Activated CD4-positive, alpha-beta T cell treated with anti-CD3 and anti-CD28 coated beads for 36 hours (primary cell): ENCODE measurements at places on chromosomes 7 and 10. TPM values are rescaled to one million over a fixed set of nuclear protein-coding genes. Genes with fewer than 3 reads are reported as not detected.

The AP1S1 gene
- total RNA-seq, result 33.7 TPM

The SORCS1 gene
- total RNA-seq, result not detected

The TMEM229A gene
- total RNA-seq, result not detected

The TRIM50 gene
- not detected for total RNA-seq

The GSAP gene
- 1.1 TPM for total RNA-seq

The ASB15 gene
- total RNA-seq, result not detected

The PLXNA4 gene
- 0.07 TPM for total RNA-seq

DNA sequence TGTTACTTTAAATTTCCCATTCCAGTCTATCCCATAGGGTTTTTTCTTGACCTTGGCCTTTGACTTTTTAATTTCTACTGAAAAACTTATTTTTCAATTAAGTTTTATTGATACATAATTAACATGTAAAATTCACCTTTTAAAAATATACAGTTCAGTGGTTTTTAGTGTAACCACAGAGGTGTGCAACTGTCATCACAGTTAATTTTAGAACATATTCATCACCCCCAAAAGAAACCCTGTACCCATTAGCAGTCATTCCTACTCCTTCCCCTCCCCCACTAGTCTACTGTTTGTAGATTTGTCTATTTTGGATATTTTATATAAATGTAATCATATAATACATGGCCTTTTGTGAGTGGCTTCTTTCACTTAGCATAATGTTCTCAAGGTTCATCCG lies 96.5 kb upstream of the GJD4 start:
- no peak overlapping the region for H3K27ac ChIP-seq
- H3K27me3 ChIP-seq, result no peaks in the 10 kb centered on the region
- DNase-seq, result no peak
- H3K4me1 ChIP-seq, result peaks cover 25% of the 10 kb centered on the region
- H3K36me3 ChIP-seq, result peaks cover 12% of the 10 kb centered on the region
- no peak overlapping the region for H3K4me3 ChIP-seq

DNA sequence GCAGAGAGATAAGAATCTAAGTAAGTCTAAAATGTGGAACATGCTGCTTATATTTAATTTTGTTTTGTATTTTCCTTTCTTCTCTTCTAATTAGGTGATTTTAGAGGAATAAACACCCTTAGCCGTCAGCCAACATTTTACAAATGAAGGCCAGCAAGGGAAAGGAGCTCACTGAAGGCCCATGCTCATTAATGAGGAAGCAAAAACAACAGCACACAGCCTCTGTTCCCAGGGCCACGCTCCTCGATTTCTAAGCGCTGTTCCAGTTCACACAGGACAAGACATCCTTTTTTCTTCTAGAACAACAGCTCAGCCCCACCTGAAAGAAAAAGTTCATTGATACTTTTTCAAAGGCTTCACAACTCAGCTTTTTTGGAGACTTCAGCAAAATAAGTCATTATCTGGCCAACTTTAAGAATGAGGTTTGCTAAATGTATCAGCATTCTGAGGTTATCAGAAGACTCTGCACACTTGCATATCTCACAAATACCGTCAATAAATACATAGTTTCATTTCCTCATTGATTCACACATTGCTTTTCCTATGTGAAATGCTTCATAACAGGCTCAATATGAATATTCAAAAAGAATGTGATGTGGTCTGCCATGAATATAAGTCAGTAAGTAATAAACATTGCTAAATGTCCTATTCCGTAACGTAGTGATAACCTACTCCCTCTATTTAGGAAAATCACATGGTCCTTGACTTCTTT lies 34.8 kb upstream of the SFMBT2 start:
- no peak for DNase-seq
- peaks cover 3% of the 10 kb centered on the region for H3K36me3 ChIP-seq
- H3K4me1 ChIP-seq, result no peaks in the 10 kb centered on the region
- peaks cover 2% of the 10 kb centered on the region for H3K27me3 ChIP-seq
- no peak overlapping the region for H3K27ac ChIP-seq

GRCh38 chr10:89092981-89093380 lies 102.4 kb downstream of the FAS start:
- no peak overlapping the region for H3K27ac ChIP-seq
- H3K27me3 ChIP-seq, result peaks cover 2% of the 10 kb centered on the region
- H3K36me3 ChIP-seq, result no peaks in the 10 kb centered on the region

- H3K4me3 ChIP-seq, result no peak overlapping the region
- H3K27ac ChIP-seq, result no peak overlapping the region
- DNase-seq, result peak; percentile 93
- H3K4me1 ChIP-seq, result peaks cover 28% of the 10 kb centered on the region
- H3K36me3 ChIP-seq, result no peaks in the 10 kb centered on the region
These were observed 16.3 kb downstream of the ANKRD22 start for GRCh38 chr10:88835096-88835909.

DNA sequence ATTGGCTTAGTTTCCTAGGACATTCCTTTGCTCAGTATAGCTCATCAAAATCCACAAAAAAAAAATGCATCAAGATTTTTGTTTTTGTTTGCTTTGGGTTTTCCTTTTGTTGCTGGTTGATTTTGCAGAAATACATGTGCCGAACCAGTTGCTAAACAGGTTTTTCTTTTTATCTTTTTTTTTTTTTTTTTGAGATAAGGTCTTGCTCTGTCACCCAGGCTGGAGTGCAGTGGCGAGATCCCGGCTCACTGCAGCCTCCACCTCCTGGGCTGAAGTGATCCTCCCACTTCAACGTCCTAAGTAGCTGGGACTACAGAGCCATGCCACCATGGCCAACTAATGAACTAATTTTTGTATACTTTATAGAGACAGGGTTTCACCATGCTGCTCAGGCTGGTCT lies 8.3 kb downstream of the CSTF2T start:
- no peak overlapping the region for H3K4me3 ChIP-seq
- peaks cover 13% of the 10 kb centered on the region for H3K4me1 ChIP-seq
- no peak overlapping the region for H3K27ac ChIP-seq
- H3K27me3 ChIP-seq, result no peaks in the 10 kb centered on the region
- H3K36me3 ChIP-seq, result peaks cover 16% of the 10 kb centered on the region
- no peak for DNase-seq

DNA sequence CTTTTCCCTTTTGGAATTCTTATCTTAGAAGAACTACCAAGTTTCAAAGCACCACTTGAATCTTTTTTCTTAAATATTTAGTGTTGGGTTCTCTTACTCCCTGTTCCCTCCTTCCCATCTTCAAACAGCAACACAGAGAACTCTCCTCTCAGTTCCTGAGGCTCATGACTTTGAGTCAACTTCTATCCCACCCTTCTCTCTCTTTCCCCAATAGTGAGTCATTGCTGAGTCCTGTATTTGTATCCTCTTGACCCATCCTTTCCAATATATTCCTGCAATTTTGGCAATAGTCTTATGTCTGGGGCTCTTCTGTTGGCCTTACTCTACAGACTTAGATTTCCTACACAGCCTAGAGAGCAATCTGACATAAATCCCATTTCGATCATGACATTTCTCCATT lies 20.8 kb upstream of the JCAD start:
- H3K4me1 ChIP-seq, result no peaks in the 10 kb centered on the region
- no peak for DNase-seq
- no peak overlapping the region for H3K27ac ChIP-seq
- H3K36me3 ChIP-seq, result no peaks in the 10 kb centered on the region

DNA sequence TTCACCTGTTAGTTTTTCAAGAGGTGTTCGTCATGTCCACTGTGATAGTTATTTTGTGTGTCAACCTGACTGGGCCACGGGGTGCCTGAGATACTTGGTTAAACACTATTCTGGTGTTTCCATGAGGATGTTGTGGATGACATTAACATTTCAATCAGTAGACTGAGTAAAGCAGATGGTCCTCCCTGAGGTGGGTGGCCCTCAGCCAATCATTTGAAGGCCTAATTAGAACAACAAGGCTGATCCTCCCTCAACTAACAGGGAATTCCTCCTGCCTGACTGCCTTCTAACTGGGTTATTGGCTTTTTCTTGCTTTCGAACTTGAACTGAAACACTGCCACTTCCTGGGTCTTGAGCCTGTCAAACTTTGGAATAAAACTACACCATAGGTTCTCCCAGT lies 75.8 kb downstream of the ENO4 start:
- H3K27ac ChIP-seq, result no peak overlapping the region
- no peaks in the 10 kb centered on the region for H3K4me1 ChIP-seq
- DNase-seq, result no peak

- no peak overlapping the region for H3K27ac ChIP-seq
- H3K27me3 ChIP-seq, result no peaks in the 10 kb centered on the region
- no peaks in the 10 kb centered on the region for H3K4me1 ChIP-seq
- H3K4me3 ChIP-seq, result no peak overlapping the region
These were observed 337.7 kb upstream of the NPVF start for GRCh38 chr7:25565949-25566348.

GRCh38 chr10:13921941-13922340 lies 335.2 kb downstream of the PRPF18 start:
- H3K27me3 ChIP-seq, result no peaks in the 10 kb centered on the region
- no peak overlapping the region for H3K27ac ChIP-seq
- no peak overlapping the region for H3K4me3 ChIP-seq
- no peak for DNase-seq
- peaks cover 4% of the 10 kb centered on the region for H3K4me1 ChIP-seq

- H3K36me3 ChIP-seq, result no peaks in the 10 kb centered on the region
- no peaks in the 10 kb centered on the region for H3K27me3 ChIP-seq
- DNase-seq, result no peak
- no peak overlapping the region for H3K4me3 ChIP-seq
- no peaks in the 10 kb centered on the region for H3K4me1 ChIP-seq
- H3K27ac ChIP-seq, result no peak overlapping the region
These were observed 410.5 kb downstream of the PAXIP1 start for GRCh38 chr7:154592388-154592787.

GRCh38 chr7:50940621-50941020 lies 157.9 kb upstream of the GRB10 start:
- no peak overlapping the region for H3K4me3 ChIP-seq
- no peaks in the 10 kb centered on the region for H3K4me1 ChIP-seq
- H3K27ac ChIP-seq, result no peak overlapping the region
- no peak for DNase-seq
- peaks cover 12% of the 10 kb centered on the region for H3K27me3 ChIP-seq
- H3K36me3 ChIP-seq, result no peaks in the 10 kb centered on the region

GRCh38 chr10:129472696-129473555 lies 5.9 kb downstream of the MGMT start:
- no peak overlapping the region for H3K27ac ChIP-seq
- peaks cover 19% of the 10 kb centered on the region for H3K36me3 ChIP-seq
- no peaks in the 10 kb centered on the region for H3K27me3 ChIP-seq
- H3K4me3 ChIP-seq, result no peak overlapping the region
- peaks cover 11% of the 10 kb centered on the region for H3K4me1 ChIP-seq

GRCh38 chr7:136698977-136699376 lies 169.5 kb upstream of the CHRM2 start:
- H3K4me1 ChIP-seq, result no peaks in the 10 kb centered on the region
- H3K36me3 ChIP-seq, result no peaks in the 10 kb centered on the region
- no peak overlapping the region for H3K27ac ChIP-seq
- H3K4me3 ChIP-seq, result no peak overlapping the region
- H3K27me3 ChIP-seq, result no peaks in the 10 kb centered on the region
- no peak for DNase-seq

DNA sequence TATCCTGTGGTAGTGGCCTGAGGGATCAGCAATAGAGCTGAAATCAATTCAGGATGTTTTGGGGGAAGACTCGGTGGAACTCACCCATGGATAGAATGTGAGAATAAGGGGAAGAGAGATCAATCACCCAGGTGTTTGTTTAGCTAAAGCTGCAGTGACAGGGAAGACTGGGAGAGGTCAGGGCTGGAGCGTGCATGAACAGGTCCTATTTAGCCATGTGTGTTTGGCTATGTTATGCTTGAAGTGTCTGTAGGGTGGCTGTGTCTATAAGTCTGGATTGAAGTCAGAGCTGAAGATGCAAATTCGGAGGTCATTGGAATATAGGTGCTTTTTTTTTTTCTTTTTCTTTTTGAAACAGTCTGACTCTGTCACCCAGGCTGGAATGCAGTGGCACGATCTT lies 4.6 kb downstream of the ATP6V1F start:
- H3K4me3 ChIP-seq, result no peak overlapping the region
- H3K27ac ChIP-seq, result no peak overlapping the region
- H3K4me1 ChIP-seq, result peaks cover 16% of the 10 kb centered on the region
- peaks cover 8% of the 10 kb centered on the region for H3K36me3 ChIP-seq
- no peak for DNase-seq

DNA sequence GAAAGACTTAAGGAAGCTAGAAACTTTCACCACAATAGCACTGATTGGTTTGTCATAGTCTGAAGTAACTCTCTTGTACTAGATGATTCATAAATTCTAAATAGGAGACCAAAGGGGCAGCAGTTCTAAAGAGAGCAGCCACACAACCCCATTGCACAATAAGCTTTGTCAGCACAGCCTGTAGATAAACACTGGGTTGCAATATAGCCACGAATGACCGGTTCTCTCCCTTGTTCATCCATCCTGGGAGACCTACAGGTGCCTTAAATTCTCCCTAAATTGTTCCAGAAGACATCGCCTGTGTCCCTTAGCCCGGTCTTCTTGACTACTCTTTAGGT lies 167.0 kb downstream of the SNX13 start:
- no peak for DNase-seq
- no peak overlapping the region for H3K27ac ChIP-seq
- H3K4me3 ChIP-seq, result no peak overlapping the region
- no peaks in the 10 kb centered on the region for H3K36me3 ChIP-seq
